A673 (cell line): ENCODE measurements at places on chromosomes 3 and 15.

GRCh38 chr3:198080521-198081384 is 120.7 kb downstream of the LMLN start:
- DNase-seq: peak; percentile 86

DNA sequence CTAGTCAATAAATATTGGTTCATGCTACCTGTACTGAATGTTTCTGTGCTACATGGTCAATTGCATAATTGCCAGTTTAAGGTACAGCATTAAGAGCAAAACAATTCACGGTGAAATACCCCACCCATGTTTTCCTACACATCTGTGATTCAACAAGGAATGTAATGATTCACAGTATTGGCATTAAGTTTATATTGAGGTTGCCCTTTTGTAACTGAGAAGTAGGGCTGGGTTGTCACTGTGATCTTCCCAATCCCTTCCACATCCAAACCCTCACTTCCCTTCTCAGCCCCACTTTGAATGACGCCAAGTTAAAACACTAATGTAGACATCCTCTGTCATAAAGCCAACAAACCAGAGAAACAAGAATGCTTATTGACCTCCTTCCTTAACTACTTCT is 112.0 kb upstream of the TJP1 start:
- DNase-seq: no peak

DNA sequence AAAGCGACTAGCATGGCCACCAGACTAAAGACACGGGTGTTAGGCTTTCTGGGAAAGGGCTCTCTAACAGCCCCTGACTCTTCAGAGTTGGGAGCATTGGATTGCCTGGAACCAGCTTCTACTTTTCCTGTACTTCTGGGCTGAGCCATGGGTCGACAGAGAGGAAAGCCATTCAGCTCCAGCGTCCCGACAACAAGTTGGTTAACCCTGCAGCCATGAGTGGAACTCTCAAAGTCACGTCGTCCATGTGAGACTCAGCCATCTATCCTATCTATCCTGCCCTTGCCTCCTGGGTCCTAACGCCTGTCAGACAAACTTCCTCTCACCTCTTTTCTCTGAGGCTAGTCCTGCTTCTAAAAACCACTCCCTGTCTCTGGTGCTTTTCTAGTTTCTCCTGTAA is 32.6 kb upstream of the TBC1D5 start:
- DNase-seq: no peak

DNA sequence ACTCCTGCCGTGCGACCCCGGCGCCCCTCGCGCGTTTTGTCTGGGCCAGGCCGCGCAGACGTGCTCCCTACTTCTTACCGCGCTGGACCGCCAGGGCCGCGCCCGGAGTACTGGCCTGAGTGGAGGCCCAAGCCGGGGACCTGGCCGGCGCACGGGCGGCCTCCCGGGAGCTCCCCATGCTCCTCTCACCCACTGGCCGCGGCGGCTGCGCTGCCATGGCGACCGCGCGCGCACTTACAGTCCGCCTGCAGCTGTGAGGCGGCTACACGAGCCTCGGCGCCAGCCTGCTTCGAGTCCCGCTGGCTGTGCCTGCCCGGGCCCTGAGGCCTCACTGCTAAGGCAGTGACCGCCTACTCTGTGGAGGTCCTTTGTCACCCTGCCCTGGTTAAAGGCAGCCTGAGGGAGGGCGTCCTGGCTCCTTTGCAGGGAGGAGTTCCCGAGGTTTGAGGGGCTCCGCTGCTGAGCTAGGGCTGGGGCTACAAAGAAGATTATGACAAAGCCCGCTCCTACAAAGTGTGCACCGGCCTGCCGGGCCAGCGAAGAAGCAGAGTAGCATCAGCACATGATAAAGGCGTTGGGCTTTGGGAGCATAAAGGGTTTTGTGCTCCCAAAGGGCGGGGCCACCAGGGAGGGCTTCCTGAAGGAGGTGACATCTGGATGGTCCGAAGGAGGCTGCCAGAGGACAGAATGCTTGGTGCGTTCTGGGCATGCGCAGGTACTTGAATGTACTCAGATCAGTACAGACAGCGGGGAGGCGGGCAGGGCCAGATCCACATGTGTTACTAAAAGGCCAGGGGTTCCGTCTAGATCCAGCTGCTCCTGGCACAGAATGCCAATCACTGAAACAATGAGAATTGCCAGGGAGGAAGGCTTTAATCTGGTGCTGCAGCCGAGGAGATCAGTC is at the start of the genes LRRC34 and LRRIQ4:
Gene LRRC34, minus strand, starts transcription at position 573 of the 904 bp plus-strand sequence. Its CDS starts 356 bp downstream, at position 217.
Gene LRRIQ4, plus strand, starts transcription at position 539 of the 904 bp plus-strand sequence. CDS start 9,052 bp downstream, outside the sequence.
- DNase-seq: peak; percentile 91

DNA sequence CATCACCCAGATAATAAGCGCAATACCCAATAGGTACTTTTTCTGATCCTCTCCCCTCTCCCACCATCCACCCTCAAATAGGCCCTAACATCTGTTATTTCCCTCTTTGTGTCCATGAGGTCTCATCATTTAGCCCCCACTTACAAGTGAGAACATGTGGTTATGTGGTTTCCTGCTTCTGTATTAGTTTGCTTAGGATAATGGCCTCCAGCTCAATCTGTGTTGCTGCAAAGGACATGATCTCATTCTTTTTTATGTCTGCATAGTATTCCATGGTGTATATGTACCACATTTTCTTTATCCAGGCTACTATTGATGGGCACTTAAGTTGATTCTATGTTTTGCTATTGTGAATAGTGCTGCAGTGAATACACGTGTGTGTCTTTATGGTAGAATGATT is 165.4 kb downstream of the MBNL1 start:
- DNase-seq: no peak

DNA sequence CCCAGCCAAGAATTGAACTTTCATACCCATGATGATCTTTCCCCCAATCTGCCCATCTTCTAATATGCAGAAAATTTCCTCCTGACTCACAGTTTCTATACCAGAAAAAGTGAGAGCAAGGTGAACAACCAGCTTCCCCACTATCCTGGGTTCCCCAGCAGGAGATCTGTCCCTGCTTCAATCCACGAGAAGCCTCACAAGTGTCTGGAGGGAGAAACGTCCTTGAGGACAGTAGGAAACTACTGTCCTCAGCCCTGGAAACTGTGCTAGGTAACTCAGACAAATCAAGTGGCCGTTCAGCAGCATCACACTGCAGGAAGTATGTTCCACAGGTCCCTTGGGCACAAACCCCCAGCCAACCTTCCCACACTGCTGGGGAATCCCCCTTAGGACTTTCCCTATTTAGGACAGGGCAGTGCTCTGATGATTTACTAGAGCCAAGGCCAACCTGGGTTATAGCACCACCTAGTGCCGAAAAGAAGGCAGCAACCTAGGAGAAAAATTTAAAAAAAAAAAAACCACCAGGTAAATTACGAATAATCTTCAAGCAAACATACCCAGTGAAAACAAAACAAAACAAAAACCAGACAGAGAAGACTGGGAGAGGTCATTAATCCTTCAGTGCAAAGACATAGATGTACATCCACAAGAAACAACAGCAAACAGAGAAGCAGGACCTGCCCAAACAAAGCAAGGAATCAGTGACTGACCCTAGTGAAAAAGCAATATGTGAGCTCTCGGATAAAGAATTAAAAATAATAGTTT is 36.0 kb downstream of the MORC1 start:
- DNase-seq: peak; percentile 65

DNA sequence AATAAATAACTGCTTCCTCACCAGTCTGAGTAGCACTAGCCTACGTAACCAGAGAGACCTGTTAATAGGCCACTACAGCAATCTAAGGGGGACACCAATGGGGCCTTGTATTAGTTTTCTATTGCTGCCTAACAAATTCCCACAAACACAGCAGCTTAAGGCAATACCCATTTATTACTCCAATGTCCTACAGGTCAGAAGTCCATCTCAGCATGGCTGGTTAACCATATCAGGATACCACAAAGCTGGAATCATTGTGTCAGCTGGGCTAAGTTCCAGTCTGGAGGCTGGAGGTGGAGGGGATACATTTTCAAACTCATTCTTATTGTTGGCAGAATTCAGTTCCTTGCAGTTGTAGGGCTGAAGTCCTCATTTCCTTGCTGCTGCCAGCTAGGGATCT is 331.9 kb downstream of the ULK4 start:
- no peak for DNase-seq

DNA sequence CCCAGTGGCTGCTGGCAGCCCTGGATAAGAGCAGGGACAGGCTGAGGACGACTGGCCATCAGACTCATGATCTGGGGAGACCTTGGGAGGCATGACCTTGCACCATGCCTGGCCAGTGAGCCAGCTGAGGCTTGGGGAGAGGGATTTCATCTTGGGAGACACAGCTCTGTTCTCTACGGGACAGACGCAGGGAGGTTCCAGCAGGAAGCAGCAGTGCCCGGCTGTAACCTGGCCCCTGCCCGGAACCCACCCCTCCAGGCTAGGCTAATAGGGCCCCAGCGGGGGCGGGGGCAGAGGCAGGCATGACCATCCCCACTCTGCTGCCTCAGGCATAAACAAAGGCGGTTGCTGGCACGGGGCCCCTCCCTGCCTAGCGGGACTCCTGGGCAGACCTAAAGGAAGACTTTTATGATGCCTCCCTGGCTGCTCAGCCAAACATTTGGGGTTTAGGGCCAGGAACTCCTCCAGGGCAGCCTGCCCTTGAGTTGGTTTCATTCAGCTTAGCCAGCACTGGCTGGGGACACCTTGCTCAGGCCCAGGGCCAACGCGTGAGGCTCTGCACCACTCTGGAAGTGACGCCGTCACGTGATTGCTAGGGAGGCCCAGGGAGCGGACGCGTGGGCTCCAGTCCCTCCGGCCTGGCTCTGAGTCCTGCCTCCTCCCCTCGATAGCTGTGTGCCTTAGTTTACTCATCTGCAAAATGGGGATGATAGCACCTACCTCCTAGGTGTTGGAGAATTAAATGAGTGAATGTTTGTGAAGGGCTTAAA is 27.6 kb downstream of the HDAC11 start:
- no peak for DNase-seq

GRCh38 chr15:32918547-32918946 is 200.7 kb downstream of the GREM1 start:
- DNase-seq: no peak

- no peak for DNase-seq
Measured at GRCh38 chr3:130299531-130299930, 45.9 kb upstream of the COL6A5 start.

DNA sequence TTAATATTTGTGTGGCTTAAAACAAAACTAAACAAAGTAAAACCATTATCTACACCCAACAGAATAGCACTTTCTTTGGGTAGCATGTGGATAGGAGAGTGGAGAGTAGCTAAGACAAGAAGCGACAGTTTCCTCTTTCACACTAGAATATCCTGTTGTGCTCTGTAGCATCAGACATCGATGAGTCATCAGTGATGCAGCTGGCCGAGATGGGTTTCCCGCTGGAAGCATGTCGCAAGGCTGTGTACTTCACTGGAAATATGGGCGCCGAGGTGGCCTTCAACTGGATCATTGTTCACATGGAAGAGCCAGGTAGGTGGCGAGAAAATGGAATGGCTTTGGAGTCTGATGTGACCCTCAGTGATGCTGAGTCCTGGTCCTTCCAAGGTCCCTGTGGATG is 108.1 kb downstream of the USP13 start:
- DNase-seq: peak; percentile 74

DNA sequence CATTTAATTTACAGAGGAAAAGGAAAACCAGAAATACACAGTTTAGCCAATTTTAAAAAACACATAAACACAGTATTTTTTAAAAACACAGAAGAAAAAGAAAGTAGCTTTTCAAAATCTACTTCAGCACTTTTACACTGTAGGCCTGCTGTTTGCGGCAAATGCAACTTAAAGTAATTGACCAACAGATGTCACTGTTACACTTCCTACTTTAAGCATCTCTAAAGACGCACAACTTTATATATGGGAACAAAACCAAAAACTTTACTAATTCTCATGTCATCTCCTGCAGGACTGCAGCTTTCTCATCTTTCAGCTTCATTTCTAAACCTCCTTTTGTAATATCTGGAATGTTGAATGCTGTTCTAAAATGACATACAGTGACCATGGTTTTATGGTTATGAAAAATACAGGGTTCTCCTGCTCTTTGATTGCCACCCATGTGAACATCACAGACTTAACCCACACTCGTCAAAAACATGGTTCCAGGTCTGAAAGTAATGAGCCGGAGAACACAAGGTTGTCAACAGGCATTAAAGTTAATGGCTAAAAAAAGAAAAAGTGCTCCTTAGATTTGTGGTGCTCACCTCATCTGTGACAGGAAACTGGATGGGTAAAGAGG is 107.9 kb downstream of the FMN1 start:
- peak; percentile 60 for DNase-seq
